Brain microvascular endothelial cell (primary cell): ENCODE measurements at places on chromosomes 1 and 21.

GRCh38 chr1:205240569-205240968 is 12.8 kb downstream of the TMCC2 start:
- DNase-seq: no peak

DNA sequence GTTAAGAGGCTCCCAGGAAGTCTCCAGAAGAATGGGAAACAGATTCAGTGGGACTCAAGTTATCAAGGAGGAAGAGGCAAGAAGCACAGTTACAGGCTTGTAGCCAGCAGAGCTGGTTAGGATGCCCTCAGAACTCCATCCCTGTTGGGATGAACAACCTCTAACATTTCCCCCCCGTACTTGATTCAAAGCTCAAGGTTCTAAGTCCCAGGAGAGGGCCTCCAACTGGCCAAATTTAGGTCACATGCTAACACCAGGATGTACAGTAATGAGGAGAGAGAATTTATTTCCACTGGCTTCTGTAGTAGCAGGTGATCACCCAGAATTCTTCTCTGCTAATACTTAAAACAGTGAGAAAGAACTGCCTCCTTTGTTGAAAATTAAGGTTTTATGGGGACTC is 22.3 kb upstream of the HSPA13 start:
- DNase-seq: no peak

- DNase-seq: peak; percentile 81
Observed at GRCh38 chr1:197799271-197799670, 24.0 kb upstream of the DENND1B start.

DNA sequence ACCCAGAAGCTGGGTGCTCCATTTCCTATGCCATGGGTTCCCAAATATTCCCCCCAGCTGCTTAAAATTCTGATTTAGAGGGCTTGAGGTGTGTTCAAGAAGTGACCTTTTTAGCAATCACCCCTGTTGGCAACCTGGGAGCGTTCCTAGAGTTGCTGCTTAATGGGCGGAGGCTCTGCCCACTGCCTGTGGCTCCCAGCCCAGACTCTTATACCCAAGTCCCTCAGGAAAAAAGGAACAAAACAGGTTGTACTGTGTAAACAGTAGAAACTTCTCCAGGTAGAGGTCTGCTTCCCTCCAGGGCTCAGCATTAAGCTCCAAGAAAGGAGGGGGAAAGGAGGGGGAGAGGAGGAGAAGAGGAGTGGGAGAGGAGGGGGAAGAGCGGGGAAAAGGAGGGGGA is 14.6 kb upstream of the TENT5C start:
- DNase-seq: no peak

GRCh38 chr21:43193651-43194302 is 25.0 kb downstream of the CRYAA start:
- peak; percentile 89 for DNase-seq

DNA sequence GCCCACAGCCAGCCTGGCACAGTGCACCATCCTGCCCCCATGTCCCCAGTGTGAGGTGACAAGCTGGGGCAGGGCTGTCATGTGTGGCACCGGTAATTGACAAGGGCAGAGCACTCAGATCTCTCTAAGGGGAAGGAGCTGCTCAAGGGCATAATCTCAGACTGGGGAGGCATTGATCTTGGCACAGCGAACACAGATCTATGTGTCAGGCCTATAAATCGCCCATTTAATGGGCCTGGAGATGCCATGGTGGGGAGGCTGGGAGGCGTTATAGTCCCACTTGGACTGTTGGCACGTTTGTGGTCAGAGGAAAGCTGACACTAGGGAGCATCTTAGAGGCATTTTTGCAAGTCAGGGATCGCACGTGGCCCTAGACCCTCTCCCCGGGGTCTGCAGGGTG is 594.1 kb downstream of the PTPRU start:
- no peak for DNase-seq

DNA sequence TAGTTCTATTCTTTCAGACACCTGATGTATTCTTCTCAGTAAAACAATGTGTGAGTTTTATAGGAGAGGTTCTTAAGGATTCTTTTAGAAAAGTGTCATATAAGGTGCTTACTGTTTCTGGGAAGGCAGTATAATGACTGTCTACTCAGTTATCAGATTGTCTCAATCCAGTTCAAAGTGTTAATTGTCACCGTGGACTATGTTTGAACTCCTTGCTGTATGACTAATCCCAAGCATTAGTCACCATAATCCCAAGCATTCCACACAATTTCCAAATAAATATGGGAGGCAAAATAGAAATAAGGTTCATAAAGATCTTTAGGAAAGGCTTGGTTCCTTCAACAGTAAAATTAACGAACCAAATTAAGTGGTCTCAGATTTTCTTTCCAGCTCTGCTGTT is 342.1 kb upstream of the NR5A2 start:
- DNase-seq: peak; percentile 31

DNA sequence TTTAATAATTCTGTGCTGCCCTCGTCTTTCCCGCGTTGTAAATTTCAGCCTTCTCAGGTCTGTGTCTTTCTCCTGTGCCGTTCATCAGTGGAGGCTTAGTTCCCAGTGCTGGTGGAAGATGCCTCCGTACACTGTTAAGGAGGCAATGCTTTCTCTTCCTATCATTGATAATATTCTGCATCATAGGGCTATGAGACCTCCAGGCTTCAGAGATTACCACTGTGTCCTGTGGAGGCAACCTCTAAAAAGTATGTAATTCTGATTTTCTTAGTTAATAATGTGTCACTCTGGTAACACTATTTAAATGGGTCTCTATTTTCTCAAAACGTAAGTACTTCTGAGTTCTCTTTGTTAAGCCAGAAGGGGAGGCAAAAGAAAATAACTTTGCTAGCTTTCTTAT is 538.3 kb downstream of the SMYD3 start:
- DNase-seq: no peak

GRCh38 chr1:48948562-48948961 is 171.9 kb upstream of the BEND5 start:
- DNase-seq: no peak

DNA sequence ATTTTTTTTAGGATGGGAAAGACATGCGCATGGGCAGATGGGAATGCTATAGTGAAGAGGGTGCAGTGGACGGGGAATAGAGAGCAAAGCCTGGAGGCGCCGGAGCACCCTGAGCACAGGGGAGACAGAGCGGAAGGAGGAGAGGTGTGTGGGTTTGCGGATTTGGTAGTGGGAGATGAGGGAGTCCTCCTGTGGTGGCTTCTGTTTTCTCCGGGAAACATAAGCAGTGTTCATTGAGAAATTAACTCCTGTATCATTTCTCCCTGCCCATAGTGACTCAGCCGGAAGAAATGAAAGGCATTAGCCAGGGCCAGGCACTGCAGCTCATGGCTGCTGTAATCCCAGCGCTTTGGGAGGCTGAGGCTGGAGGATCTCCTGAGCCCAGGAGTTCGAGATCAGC is 4.7 kb upstream of the PTPRF start:
- peak; percentile 49 for DNase-seq

DNA sequence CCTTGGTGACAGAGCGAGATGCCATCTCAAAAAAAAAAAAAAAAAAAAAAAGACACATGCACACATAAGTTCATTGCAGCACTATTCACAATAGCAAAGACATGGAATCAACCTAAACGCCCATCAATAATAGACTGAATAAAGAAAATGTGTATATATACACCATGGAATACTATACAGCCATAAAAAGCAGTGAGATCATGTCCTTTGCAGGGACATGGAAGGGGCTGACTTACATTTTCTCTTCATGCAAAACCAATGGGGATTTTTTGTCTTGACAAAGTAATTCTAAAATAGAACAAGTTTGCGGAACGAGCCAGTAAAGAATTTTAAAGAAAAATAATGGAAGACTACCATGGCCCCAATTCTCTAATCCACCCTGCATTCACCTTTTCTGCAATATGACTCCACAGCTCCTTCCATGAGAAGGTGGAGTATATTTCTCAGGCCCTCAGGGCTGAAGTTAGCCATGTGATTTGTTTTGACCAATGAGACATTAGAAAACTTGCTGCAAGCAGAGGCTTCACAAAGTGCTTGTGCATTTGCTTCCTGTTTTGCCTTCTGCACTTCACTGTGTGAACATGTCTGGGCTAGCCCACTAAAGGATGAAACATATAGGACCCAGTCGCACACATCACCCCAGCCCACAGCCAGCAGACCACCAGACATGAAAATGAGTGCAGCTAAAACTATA is 78.8 kb upstream of the NR5A2 start:
- no peak for DNase-seq

GRCh38 chr1:14667651-14667984 is 69.1 kb downstream of the KAZN start:
- DNase-seq: no peak

GRCh38 chr21:45849651-45850050 is 131.9 kb upstream of the COL6A1 start:
- DNase-seq: no peak
